ENCODE measurements at places on chromosomes 16 and 17.

DNA sequence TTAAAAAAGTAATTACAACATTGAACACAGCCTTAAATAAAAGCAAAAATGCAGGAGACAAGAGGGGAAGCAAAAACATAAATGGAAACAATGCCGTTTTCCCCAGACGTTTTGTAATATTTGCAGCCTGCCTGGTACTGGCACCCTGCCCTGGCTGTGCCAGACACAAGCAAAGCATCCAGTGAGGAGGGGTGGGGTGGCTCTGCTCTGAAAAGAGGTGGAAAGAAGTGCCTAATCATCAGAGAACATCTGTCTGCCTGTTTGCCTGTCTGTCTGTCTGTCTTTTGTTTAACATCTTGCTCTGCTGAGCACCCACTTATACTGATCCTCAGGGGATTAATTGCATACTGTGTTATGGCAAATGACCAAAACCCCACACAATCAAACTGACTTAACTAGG is 62.7 kb downstream of the C16orf82 start:
- DNase-seq, result no peak

DNA sequence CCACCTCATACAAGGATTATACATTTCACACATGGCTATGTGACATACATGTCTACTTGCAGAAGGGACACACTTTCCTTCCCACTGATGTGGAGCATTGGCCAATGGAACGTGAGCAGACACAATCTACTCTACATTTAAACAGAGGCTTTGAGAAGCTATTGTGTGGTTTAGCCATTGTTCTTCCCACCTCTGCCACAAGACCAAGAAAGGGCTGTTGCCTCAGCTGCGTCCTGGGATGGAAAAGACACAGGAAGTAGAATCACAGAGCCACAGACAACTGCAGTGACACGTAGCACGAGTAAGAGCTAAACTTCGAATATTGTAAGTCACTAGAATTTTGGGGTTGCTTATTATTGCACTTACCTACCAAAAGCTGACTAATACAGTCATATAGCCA is 33.3 kb downstream of the PRKCB start:
- no peak for DNase-seq

DNA sequence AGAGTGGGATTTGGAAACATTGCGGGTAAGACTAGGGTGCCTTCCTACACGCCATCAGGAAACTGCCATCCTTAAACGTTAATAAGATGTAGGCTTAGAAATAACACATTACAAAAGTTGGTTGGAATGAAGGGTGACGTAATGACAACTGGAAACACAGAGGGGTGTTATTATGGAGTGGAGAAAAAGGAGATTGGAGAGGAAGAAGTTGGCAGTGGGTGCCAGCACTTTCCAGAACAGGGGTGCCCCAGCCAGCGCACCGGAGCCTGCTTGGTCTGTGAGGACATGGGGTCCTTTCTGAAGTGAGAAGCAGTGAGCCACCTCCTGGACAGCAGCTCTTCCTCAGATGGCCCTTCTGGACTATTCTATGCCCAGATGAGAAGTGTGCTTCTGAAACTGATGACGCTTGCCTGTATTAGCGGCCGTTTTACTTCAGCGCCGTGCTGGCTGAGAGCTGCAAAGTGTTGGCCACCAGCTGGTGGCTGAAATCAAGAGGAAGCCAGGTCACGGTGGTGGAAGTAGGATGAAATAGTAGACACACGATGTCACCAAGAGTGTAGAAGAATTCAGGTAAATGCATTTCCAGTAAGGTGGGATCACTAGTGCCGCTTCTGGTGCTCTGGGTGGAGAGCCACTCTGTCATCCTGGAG is 244.8 kb downstream of the NTN1 start:
- DNase-seq, result no peak

DNA sequence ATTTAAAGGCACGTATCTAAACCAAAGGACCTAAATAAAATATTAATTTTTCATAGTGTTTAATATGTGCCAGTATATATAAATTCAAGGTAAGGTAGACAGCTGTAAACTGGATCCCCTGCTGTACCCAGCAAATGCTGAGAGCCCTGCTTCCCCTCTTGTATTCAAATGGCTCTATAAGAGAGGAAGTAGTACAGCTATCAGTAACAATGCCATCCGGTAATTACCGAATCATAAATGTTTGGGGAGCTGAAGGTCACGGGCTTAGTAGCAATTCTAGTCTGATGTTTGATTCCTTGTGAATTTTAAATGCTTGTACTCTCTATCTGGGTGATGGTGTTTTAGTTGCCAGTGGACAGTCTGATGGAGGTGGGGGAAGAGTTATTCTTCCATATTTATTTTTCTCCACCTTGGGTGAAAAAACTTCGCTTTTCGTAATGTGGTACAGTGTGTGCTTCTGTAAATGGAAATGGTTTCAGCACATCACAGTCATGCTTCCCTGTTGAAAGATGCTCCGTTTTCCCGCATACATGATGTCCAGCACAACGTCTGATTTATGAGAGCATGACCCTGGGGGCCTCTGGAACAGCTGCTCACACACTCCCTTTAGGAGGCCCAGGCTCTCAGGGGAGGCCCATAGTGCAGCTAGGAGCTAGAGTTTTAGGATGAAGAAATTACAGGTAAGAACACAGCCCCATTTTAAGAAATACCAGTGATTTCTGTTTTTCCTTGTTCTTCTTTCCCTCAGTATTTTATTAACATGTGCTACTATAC is 423.9 kb downstream of the WWOX start:
- peak; percentile 49 for DNase-seq

- DNase-seq, result peak; percentile 62
Observed at GRCh38 chr16:49484451-49484849, 110.8 kb downstream of the C16orf78 start.

DNA sequence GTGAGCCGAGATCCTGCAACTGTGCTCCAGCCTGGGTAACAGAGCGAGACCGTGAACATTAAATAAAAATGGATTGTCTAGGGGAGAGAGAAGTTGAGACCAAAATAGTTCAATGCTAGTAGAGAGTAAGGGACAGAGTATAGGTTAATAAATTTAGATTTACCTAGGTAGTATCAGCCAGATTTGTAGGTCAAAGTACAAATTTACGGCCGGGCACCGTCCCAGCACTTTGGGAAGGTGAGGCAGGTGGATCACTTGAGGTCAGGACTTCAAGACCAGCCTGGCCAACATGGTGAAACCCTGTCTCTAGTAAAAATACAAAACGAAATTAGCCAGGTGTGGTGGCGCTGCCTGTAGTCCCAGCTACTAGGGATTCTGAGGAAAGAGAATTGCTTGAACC is 12.2 kb upstream of the BMERB1 start:
- no peak for DNase-seq

- DNase-seq, result no peak
Observed at GRCh38 chr16:55817236-55817912, 15.5 kb downstream of the CES1 start.

DNA sequence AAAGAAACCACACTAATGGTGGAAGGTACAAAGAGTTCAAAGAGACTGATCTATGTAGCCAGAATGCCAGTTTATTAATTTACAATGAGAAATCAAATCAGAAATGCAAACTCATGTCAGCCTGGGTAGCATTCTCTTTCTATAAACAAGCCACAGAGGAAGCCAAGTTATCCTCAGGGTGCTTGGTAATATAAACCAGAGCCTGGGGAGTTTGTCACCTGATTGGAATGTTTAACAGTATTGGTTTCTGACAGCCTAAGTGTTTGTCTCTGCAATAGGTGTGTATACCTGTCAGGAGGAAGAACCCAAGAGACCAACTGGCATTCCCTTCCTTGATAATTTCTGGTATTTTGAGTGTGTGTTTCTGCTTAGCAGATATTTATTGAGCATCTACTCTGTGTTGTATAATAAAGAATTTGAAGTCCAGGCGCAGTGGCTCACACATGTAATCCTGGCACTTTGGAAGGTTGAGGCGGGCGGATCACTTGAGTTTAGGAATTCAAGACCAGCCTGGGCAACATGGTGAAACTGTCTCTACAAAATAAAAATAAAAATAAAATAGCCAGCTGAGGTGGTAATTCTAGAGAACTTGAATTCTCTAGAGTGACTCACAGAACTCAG is 3.1 kb upstream of the C17orf58 start:
- no peak for DNase-seq

DNA sequence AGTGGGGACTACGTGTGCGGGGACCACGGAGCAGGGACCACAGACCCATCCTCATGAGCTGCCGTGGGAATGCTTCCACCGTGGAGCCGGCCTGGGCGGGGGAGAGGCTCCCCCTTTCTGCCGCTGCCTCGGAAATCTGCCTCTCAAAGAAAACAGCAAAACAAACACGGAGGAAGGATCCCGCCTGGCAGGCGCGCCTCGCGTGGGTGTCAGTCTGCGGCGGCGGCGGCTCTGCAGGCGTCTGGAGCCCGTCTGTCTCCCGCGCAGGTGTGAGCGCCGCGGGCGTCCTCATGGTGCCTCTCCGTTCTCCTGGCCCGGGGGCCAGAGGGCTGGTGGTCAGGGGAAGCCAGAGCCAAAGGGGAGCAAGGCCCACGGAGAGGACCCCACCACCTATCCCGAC is 27.5 kb downstream of the GSE1 start:
- DNase-seq, result no peak

DNA sequence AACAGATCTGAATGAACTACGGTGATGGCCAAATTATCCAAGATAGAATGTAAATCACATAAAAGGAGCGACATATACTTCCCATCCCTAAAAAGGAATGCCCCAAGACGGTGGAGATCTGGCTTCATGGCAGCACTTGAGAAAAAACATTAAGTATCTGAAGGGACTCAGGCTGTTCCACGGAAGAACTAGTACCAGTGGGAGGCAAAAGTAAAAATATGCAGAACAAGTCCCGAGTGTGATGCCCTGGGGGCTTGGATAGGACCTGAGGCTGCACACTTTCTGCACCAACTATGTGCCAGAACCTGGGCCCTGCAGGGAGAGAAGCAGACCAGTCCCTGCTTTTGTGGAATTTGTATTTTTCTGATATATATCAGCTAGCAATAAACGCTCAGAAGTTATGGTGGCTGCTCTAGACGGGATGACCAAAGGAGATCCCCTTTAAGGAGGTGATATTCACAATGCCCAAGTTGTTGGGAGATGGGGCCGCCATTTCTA is 539 bp upstream of the CKLF start:
- DNase-seq, result no peak

DNA sequence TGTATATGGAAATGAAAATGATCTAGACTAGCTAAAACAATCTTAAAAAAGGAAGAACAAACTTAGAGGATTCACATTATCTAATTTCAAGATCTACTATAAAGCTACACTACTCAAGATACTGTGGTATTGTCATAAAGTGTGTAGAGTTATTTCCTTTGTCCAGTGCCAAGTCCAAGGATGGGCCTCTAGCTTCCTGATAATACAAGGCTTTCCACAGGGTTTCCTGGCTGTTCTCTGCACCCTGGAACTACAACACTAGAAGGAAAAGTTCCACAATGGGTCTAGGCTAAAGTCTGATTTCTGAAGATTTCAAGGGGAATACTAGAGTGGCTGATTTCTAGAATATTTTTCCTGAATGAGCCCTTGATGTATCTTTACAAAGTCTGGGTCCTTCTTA is 34.2 kb downstream of the TBC1D3B start:
- DNase-seq, result no peak

DNA sequence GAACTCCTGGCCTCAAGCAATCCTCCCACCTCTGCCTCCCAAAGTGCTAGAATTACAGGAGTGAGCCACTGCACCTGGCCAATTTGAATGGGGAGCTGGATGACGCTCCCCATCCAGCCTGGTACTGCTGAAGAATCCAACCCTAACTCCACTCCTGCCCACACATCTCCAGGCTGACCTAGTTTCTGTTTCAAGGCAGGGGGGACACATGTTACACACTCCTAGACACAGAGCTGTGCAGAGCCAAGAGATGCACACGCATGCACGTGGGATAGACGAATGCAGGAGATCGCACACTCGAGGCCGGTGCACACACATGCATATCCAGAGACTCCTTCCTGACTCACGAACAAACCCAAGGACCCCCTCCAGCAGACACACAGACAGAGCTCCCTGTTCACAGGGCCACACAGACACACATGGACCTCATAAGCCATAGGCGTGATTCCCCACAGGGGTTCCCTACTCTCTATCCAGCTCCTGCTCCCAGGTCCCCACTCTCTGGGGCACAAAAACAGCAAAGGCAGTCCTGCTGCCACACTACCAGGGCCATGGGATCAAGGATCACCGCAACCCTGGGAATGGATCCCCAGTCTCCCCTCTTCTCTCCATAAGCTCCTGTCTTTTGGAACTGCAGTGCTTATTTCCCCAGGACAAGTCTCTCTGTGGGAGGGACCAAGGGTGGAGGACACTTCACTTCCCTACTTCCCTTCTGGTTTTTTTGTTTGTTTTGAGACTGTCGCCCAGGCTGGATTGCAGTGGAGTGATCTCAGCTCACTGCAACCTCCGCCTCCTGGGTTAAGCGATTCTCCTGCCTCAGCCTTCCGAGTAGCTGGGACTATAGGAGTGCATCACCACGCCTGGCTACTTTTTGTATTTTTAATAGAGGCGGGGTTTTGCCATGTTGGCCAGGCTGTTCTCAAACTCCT is 14.4 kb downstream of the EPOP start:
- DNase-seq, result no peak

DNA sequence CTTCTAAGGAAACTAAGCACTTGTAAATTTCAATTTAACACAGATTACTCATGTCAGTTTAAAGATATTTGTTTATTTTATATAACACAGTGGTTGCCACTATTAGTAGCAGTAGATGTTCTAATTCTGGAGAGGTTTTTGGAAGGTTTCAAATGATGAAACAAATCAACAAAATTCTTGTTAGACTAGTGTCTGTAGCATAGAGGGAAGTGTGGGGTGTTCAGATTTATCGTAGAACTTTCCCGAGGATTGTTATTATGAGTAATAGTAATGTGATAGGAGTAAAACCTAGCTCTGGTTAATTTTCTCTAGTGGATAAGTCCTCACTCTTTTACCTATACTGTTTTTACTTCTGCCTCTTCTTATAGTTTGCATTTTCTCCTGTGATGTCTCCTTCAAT is 6.3 kb downstream of the GAN start:
- DNase-seq, result no peak

GRCh38 chr17:71548540-71549190 is 572.2 kb upstream of the SOX9 start:
- no peak for DNase-seq
